Stomach (tissue), 19 donors: ENCODE measurements at places on chromosomes 4 and X. TPM values are rescaled to one million over a fixed set of nuclear protein-coding genes. Genes with fewer than 3 reads are reported as not detected.

DNA sequence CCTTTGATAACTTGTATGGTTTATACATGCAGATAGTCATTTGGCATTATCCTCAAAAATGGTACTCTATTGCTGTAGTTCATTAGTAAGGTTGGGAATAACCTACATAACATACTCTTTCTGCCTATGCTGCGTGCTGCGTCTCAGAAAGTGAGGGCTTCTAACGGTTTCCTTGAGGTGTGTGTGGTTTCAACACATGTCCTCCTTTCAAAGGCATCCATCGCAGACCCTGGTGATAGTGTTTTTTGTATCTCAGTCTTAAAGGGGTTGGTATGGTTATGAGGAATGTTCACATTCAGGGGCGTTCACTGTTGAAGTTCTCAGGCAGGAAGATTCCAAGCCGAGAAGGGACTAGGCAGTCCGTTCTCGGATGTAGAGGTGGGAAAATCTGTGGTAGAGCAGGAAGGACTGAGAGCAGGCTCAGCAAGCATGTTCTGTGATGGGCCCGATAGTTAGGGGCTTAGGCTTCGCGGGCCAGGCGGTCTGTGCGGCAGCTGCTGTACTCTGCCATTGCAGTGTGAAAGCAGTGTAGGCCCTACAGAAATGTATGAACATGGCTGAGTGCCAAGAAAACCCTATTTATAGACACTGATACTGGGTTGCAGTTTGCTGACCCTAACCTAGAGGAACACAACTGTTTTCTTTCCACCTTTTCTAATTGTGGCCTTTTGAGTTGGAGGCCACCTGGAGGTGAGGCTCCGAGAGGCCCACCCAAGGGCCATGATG, 123.2 kb downstream of the GPR143 start:
- DNase-seq, result no peak

DNA sequence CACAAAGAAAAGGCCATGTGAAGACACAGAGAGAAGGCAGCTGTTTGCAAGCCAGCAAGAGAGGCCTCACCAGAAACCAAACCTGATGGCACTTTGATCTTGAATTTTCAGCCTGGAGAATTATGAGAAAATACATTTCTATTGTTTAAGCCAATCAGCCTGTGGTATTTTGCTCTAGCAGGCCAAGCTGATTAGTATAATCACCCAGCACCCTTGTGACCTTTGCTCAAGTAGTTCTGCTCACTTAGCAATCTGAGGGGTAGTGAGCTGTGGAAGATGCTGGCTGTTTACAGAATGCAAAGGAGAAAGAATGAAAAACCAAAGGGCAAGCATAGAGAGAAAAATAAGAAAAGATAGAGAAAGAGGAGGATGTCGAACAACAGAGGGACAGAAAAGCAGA, 396.4 kb upstream of the BOD1L1 start:
- peak; percentile 6 for DNase-seq

GRCh38 chr4:181007751-181008150, 1235.5 kb upstream of the TENM3 start:
- no peak for DNase-seq

NXF2B gene
- total RNA-seq, result not detected
